Activated CD4-positive, alpha-beta T cell treated with anti-CD3 and anti-CD28 coated beads, Interleukin-2, amount 50 U/mL, for 4 hours (primary cell): ENCODE measurements at places on chromosomes 5 and 9.
A peak's percentile ranks its signal among the peaks of the same experiment; 100 is the strongest.

GRCh38 chr5:180139731-180140055, 68.1 kb upstream of the RNF130 start:
- no peak for DNase-seq

- no peak for DNase-seq
Observed at GRCh38 chr9:13841746-13842462, 472.0 kb downstream of the NFIB start.

DNA sequence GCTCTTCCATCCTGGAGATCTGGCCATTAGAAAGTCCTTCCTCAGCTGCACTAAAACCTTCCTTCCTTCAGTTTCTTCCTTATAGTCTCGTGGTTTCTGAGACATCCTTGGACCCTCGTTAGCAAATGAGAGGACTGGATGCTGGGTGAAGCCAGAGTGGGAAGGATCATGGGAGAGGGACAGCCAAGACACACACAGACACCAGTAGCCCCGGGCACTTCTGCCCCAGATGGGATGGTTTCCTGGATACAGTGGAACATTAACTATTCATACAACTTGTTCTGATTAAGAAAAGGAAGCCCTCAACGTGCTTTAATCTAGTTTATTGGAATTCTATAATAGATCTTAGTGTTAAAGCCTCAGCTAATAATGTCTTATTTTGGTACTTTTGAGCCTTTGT, 125.5 kb downstream of the SEC61B start:
- no peak for DNase-seq

DNA sequence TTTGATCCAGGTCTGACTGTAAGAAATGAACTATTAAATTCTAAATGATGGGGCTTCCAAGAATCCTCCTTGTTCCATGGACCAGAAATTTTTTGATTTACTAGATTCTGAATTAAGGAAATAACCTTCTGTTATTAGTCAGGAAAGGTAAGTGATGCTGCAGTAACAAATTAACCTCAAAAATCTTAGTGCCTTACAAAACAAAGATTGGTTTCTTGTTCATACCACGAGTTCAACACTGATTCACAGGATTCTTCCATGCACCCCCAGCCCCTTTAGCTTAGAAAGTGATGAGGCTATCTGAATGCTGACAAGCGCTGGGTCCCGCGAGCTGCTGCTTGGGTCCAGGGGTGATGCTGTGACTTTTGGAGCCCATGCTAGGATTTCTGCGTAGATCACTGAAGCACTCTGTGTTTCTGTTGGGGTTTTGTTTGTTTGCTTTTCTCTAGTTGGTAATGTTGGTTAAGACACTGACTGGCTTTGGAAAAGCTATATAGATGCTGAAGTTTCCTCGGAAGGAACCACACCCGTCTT, 52.3 kb downstream of the COL15A1 start:
- no peak for DNase-seq

GRCh38 chr9:136476369-136477150, 6.3 kb downstream of the SEC16A start:
- no peak for DNase-seq

DNA sequence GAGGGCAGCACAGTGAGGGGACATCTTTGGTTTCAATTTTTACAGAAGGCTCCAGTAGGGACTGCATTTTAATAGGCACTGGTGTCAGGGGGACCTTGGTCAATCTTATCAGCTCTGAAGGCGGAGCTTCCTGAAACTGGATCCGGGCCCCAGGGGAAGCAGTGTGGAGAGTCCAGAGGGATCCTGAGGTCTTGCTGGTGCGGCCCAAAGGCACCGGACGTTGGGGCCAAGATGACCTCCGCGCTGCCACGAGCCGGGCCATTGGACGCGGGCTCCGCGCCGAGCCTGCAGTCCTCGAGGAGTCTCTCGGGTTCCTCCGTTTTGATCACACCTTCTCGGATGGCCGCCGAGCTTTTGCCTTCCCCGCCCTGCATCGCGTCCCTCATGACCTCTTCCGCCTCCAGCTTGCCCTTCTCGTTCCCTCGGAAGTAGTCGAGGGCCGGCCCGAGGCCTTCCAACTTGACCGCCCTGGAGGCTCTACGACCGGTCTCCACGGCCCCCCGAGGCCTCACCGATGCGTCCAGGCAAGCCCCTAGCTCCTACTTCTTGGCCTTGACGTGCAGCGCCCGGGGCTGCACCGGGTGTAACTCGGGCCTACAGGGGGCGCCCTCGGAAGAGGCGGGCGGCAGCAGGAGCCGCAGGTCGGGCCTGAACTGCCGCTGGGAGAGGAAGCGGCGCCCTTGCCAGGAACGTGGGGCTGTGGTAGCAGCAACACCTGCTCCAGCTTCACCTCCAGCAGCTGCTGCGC, 18.8 kb downstream of the C5orf52 start:
- peak; percentile 11 for DNase-seq

DNA sequence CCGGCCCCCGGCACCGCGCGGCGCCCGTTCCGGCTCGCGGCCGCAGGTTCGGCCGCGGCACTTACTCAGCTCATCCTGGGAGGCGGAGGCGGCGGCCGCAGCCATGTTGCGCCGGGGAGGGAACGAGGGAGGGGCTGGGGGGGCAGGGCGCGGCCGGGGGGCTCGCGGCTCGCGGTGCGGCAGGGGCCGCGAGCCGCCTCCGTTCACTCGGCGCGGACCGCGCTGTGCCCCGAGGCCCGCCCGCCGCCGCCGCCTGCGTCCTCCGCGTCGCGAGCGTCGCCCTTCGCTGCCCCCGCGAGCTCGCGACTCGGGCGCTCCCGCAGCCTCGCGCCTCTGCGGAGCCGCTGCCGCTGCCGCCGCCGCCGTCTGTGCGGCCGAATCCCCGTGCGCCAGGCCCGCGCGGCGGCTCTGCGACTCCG, 735 bp downstream of the ECPAS start:
- peak; percentile 44 for DNase-seq

GRCh38 chr5:109387408-109387974, 22.3 kb downstream of the PJA2 start:
- no peak for DNase-seq

DNA sequence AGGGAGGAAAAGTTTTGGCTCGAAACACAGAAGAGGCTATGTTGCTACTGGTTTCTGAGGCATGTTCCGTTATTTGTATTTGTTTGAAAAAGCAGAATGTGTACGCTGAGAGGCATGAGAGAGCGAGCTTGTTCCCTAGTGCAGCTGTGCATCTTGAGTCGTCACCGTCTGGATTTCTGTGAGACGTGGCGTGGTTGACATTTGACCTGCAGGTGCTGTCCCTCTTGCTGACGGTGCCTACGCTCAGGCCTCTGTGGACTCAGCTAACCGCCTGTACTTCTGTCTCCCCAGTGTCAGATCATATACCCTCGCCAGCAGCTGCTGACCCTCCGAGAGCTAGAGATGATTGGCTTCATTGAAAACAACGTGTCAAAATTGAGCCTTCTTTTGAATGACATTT, 21.5 kb downstream of the TRIP13 start:
- no peak for DNase-seq

- DNase-seq: no peak
Observed at GRCh38 chr9:76810377-76810957, 46.2 kb downstream of the PCA3 start.

DNA sequence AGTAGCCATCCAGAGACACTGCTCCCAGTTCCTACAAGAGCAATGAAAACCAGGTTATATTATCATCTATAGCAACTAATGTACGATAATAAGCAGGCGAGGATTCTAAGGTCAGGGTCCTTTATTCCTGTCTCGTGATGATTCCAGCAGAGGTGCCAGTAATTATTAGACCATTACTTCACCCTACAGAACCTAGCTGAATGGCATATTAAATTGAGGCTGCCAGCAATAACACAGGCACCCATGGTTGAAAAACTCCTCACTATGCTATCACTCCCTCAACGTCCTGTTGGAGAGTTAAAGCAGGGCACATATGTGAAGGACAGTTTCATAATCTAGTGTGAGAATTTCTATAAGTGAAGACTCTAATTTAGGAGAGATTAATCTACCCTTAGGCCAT, 29.7 kb downstream of the DCAF12 start:
- no peak for DNase-seq

DNA sequence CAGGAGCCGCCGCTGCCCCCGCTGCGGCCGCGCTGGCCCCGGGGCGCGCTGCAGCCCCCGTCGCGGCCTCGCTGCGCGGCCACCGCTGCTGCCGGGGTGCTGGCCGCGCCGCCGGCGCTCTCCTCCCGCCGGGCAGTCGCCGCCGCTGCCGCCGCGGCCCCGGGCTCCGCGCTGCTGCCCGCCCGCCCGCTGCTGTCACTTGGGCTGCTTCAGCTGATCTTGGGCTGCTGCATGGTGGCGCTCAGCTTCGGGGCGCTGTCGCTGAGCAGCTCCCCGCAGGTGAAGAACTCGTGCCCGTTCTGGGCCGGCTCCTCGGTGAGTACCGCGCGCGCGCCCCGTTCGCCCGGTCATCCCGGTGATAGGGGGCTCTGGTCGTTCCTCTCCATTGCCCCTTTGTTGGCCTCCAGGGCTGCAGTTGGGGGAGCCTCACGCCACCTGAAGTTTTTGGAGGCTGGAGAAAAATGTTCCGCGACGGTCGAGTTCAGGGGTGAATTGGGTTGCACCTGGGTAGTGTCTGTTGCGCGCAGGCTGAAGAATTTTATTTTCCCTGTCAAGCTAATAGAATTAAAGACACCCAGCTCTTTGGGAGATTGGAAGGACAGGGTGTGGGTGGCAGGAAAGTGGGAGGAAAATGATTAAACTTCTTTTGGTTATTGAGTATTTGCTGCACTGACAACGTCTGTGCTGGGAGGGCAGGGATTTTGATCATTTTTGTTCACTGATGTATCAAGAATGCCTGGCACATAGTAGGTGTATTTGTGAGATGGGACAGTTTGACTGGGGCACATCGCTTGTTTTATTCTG, 596 bp downstream of the ENTREP1 start:
- DNase-seq: no peak

- no peak for DNase-seq
Observed at GRCh38 chr9:123832858-123833650, 96.9 kb downstream of the DENND1A start.

- no peak for DNase-seq
Observed at GRCh38 chr9:121692606-121693387, 41.4 kb downstream of the DAB2IP start.

GRCh38 chr5:83956386-83956785, 235.7 kb upstream of the HAPLN1 start:
- DNase-seq: no peak

GRCh38 chr9:83629433-83630104, 6.6 kb downstream of the IDNK start:
- no peak for DNase-seq

DNA sequence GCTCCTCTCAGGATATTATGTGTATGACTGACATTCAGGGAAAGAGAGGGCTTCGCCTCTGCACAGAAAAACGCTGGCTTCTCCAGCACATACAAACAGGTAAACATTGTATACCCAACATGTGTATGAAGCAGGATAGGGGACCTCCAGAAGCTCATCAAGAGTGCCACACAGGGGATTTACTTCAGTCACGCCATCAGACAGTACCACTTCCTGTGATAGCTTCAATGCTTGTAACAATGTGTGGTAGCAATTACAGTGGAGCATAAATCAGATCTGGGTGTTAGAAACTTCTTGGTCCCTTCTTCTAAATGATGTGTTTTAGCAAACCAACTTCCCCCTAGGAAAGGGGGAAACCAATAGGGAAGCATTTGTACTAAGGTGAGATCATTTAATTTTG, 160.8 kb downstream of the TSSK1B start:
- no peak for DNase-seq

- no peak for DNase-seq
Observed at GRCh38 chr9:83419961-83420360, 118.2 kb downstream of the FRMD3 start.

- peak; percentile 9 for DNase-seq
Observed at GRCh38 chr5:74639807-74640449, 600 bp downstream of the ENC1 start.

DNA sequence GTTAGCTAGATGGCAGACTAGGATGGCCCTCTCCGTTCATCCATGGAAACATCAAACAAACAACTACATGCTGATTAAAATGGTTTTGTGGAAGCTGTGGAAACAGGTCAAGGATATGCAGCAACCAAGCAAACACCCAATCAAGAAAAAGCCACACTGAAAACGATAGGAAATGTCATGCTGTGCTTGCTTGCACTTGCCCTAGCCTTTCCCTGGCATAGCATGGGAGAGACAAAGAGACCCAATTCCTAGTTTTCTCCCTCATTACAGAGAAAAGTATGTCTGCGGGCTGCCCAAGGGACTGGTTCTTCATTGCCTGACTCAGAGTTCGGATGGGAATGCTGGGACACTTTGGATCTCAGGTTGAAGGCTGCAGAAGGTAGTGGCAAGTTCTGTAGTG, 98.7 kb downstream of the FANCC start:
- no peak for DNase-seq

DNA sequence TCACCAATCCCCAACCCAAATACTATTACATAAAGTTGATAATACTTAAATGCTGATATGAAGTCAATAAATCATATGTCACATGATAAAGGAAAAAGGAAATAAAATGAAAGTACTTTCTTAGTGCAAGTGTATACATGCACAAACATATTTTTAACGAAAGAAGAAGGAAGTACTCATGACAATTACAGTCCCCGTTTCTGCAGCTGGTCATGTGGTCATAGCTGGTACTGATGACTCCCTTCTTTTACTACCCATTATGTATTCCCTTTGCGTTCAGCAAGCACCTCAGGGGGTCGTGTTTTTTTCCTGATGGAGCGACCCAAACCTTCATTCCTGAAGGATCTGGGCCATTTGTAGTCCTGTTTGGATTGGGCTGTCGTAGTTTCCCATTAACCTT, 27.3 kb downstream of the CENPP start:
- no peak for DNase-seq

DNA sequence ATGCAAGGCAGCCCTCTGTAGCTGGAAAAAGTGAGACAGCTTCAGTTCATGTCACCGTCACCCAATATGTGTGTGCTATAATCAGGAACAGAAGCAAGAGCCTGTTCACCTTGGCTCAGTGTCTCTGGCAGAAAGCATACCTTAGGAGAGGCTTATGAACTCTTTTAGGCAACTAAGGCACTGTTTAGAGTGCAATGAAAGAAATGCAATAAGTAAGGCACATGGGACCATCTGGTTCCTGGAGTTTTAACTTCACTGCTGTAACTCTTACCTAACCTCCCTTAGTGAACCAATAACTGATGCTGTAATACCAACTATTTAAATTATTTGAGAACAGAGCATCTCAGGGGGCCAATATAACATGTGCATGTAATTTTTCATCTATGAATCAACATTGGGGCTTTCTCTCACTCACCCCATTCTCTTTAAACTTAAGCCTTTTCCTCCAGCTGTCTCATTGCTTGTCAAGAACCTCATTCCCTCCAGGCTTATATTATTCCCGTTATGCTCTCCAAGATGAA, 32.4 kb downstream of the C9 start:
- no peak for DNase-seq

GRCh38 chr5:7659420-7659819, 191.5 kb downstream of the CFAP90 start:
- DNase-seq: no peak

DNA sequence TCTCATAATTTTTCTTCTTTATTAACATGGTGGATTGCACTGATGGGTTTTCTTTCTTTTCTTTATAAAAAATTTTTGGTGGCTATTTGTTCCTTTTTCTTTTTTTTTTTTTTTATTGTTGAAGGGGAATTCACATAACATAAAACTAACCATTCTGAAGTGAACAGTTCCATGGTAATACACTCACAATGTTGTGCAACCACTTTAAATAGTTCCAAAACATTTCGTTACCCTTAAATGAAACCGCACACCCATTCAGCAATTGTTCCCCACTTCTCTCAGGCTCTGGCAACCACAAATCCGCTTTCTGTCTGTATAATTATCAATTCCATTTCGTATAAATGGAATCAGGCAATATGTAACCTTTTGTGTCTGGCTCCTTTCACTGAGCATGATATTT, 11.7 kb upstream of the SETX start:
- DNase-seq: no peak

GRCh38 chr5:36482812-36483211, 123.6 kb upstream of the SLC1A3 start:
- no peak for DNase-seq
